GM12892 (cell line): ENCODE measurements at places on chromosomes 6 and 20.
A peak's percentile ranks its signal among the peaks of the same experiment; 100 is the strongest.

DNA sequence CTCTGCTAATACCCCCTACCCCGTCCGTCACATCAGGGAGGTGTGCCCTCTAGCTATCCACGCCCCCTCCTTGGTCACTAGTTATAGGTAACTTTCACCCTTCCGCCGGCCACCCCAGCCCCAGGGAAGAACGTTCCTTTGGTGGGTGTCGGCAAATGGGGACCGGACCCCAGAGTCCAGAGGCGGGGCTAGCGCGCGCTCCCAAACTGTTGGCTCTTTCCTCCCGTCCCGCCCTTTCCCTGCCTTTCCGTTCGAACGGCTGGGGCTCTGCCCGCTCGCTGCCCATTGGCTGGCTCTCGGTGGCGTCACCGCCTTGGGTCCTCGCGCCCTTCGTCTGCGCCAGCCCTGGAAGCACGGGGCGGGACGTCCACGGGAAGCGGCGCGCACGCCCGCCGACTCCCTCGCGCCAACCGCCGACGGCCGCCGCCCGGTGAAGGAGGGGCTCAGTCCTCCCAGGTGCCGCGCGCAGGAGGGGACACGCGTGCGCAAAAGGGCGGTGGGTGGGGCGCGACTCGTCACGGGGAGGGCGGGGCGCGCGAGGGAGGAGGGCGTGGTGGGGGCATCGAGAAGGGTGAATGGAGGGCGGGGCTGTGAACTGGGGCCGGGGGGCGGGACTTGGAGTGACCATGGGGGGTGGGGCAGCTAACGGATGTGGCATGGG is 634 bp upstream of the PHF1 start:
- DNase-seq, result peak; percentile 99

- DNase-seq, result no peak
These were observed 137.2 kb downstream of the CDH26 start for GRCh38 chr20:60095456-60095855.

GRCh38 chr20:25580711-25581110 is 4.6 kb downstream of the NINL start:
- DNase-seq, result no peak

GRCh38 chr6:19902201-19902600 is 65.0 kb downstream of the ID4 start:
- DNase-seq, result no peak

DNA sequence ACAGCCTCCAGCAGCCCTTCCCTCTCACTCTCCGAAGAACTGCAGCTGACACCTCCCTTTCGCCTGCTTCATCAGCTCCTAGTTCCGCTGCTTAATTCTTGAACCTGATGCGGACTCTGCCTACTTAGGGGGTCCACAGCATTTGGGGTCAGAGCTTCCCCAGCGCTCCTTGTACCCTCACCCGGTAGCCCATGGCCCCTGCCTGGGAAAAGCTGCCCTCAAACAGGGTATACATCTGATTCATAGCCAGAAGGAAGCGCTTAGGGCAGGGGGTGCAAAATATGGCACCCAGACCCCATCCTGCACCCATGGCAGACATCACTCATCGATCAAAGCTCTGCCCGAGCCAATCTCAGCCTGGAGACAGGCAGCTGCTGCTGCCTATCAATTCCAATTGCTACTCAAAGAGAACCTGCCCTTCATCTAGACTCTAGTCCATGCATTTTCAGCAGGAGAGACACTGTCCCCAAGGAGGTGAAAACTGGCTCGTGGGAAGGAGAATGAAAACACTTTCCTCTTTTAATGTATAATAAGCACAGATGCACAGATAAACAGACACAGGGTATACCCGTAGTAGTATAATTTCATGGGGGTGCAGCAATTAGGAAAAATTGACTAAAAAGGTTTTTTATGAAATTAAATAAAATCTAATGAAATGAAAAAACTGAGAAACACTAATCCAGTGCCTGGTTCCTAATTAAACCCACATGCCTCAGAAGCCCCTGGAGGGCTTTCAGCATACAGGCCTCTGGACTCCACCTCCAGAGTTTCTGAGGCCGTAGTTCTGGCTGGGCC is 194.8 kb downstream of the PREX1 start:
- no peak for DNase-seq
